T-cell (primary cell): ENCODE measurements at places on chromosomes 2 and 18.

DNA sequence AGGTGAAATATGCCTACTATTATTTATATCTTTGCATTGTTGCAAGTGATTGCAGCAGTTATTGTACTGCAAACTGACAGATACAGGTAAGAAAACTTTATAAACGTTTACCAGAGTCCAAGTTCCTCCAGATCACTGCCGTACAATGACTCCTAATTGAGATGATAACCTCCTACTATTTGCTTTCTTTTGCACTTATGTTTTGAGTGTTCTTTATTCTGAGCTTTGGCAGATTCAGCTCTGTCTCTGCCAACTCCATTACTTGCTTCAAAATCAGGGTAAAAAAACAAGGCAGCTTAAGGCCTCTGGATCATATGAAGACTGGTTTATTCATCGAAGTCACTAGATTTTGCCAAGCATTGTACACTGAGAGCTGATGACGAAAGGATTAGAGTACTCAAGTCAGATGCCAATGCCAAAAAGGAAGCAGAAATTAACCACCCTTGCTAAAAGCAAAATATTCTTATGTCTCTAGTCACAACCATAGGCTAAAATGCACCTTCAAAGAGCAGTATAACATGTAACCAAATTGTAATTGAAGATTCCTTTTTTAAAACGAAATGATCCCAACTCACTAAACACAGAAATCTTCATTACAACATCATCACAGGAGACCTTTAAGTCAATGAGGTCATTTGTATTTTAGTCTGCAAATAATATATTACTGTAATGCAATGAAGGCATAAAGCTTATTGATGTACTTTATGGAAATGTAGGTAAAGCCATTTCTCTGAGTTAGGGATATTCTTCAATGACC, 10.5 kb upstream of the IKZF2 start:
- no peak overlapping the region for H3K27ac ChIP-seq
- no peaks in the 10 kb centered on the region for H3K27me3 ChIP-seq
- DNase-seq, result no peak
- H3K36me3 ChIP-seq, result no peaks in the 10 kb centered on the region
- no peaks in the 10 kb centered on the region for H3K4me1 ChIP-seq

DNA sequence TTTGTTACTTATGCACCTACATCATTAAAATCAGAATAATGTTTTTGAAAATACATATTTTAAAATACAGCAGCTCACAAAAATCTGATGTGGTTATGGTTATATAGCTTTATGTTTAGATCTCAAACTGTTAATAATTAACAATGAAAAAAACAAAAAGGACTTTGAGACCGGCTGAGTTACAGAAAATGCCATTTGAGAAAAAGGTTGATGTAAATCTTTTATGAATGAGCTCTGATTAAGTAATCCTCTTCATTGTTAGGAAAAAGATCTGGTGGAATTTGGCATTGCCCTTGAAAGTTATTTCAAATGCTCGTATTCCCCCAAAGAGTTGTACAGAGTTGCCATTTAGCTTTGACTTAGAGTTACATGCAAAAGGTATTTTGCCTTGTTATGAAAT, 82.8 kb upstream of the PROKR1 start:
- H3K4me3 ChIP-seq, result no peak overlapping the region
- no peak for DNase-seq
- no peaks in the 10 kb centered on the region for H3K4me1 ChIP-seq
- H3K27me3 ChIP-seq, result no peaks in the 10 kb centered on the region

- no peaks in the 10 kb centered on the region for H3K36me3 ChIP-seq
- DNase-seq, result no peak
- H3K27ac ChIP-seq, result no peak overlapping the region
These were observed 451.4 kb upstream of the ID2 start for GRCh38 chr2:8230466-8230865.

DNA sequence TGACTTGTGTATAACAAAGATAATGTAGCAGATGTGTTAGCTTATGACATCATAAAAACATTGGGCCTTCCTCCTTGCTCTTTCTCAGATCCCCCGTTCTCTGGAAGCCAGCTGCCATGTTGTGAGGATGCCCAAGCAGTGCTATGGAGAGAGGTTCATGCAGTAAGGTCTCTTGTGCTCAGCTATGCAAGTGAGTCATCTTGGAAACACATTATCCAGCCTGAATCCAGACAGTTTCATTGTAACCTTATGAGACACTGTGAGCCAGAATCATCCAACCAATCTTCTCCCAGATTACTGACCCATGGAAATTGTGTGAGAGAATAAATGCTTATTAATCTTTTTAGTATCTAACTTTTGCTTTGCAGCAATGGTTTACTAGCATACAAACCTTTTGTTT, 60.8 kb downstream of the ST6GAL2 start:
- H3K4me3 ChIP-seq, result no peak overlapping the region
- no peaks in the 10 kb centered on the region for H3K4me1 ChIP-seq
- H3K27ac ChIP-seq, result no peak overlapping the region
- H3K36me3 ChIP-seq, result no peaks in the 10 kb centered on the region
- H3K27me3 ChIP-seq, result no peaks in the 10 kb centered on the region
- no peak for DNase-seq

GRCh38 chr2:133097666-133098065, 427.7 kb upstream of the LYPD1 start:
- H3K4me1 ChIP-seq, result no peaks in the 10 kb centered on the region
- H3K27ac ChIP-seq, result no peak overlapping the region
- H3K27me3 ChIP-seq, result no peaks in the 10 kb centered on the region
- no peaks in the 10 kb centered on the region for H3K36me3 ChIP-seq
- no peak overlapping the region for H3K4me3 ChIP-seq

GRCh38 chr18:7877609-7878008, 310.5 kb downstream of the PTPRM start:
- no peak overlapping the region for H3K27ac ChIP-seq
- no peaks in the 10 kb centered on the region for H3K36me3 ChIP-seq
- H3K27me3 ChIP-seq, result no peaks in the 10 kb centered on the region
- H3K4me3 ChIP-seq, result no peak overlapping the region
- no peak for DNase-seq
- no peaks in the 10 kb centered on the region for H3K4me1 ChIP-seq

DNA sequence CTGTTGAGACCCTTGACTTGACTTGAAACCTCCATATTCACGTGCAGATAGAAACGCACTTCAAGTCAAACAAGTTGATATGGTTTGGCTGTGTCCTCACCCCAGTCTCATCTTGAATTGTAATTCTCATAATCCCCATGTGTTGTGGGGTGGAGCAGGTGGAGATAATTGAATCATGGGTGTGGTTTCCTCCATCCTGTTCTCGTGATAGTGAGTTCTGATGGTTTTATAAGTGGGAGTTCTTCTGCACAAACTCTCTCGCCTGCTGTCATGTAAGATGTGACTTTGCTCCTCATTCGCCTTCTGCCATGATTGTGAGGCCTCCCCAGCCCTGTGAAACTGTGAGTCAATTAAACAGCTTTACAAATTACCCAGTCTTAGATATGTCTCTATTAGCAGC, 21.4 kb downstream of the SLC3A1 start:
- DNase-seq, result no peak
- no peaks in the 10 kb centered on the region for H3K4me1 ChIP-seq
- H3K27me3 ChIP-seq, result peaks cover 8% of the 10 kb centered on the region
- no peak overlapping the region for H3K4me3 ChIP-seq
- H3K36me3 ChIP-seq, result no peaks in the 10 kb centered on the region
